ENCODE measurements at places on chromosomes 13 and 19.

DNA sequence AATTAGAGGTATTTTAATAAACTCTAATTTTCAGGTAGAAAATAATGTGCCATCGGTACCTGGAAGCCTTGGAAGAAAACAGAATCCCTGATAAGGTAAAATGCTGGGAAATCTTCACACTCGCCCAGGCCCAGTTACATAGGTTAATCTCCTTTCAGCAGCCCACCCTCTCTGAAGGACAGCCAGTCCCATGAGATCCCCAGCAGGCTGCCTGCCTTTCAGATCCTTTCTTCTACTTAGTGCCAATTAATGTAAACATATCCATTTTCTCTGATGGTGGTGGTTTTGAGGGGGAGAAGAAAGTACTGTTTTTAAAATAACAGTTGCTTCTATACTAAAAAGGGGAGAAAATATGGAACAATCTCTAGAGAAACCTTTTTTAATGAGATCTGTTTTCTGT lies 12.2 kb downstream of the SMAD9 start:
- H3K27ac ChIP-seq = no peak overlapping the region
- DNase-seq = no peak

GRCh38 chr13:113616991-113617749 lies 32.6 kb downstream of the TFDP1 start:
- no peak overlapping the region for H3K27ac ChIP-seq
- H3K4me3 ChIP-seq = no peak overlapping the region
- DNase-seq = no peak
- no peaks in the 10 kb centered on the region for H3K27me3 ChIP-seq
- no peaks in the 10 kb centered on the region for H3K4me1 ChIP-seq
- peaks cover 30% of the 10 kb centered on the region for H3K36me3 ChIP-seq

- DNase-seq = no peak
- no peak overlapping the region for H3K27ac ChIP-seq
- no peak overlapping the region for H3K4me3 ChIP-seq
- H3K4me1 ChIP-seq = no peaks in the 10 kb centered on the region
- H3K36me3 ChIP-seq = no peaks in the 10 kb centered on the region
- H3K27me3 ChIP-seq = no peaks in the 10 kb centered on the region
Observed at GRCh38 chr13:77760893-77761292, 63.4 kb downstream of the SLAIN1 start.

GRCh38 chr13:104315606-104316005 lies 1249.4 kb upstream of the SLC10A2 start:
- H3K27me3 ChIP-seq = no peaks in the 10 kb centered on the region
- no peaks in the 10 kb centered on the region for H3K4me1 ChIP-seq

- peaks cover 35% of the 10 kb centered on the region for H3K36me3 ChIP-seq
- no peaks in the 10 kb centered on the region for H3K4me1 ChIP-seq
- no peaks in the 10 kb centered on the region for H3K27me3 ChIP-seq
- H3K27ac ChIP-seq = no peak overlapping the region
Observed at GRCh38 chr19:23261496-23262020, 11.4 kb upstream of the ZNF724 start.

DNA sequence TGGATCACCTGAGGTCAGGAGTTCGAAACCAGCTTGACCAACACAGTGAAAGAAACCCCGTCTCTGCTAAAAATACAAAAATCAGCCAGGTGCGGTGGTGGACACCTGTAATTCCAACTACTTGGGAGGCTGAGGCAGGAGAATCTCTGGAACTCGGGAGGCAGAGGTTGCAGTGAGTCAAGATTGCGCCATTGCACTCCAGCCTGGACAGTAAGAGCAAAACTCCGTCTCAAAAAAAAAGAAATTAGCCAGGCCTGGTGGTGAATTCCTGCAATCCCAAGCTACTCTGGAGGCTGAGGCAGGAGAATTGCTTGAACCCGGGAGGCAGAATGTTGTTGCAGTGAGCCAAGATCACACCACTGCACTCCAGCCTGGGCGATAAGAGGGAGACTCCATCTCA lies 12.2 kb upstream of the FBXW9 start:
- H3K27ac ChIP-seq = no peak overlapping the region
- peaks cover 2% of the 10 kb centered on the region for H3K4me1 ChIP-seq
- H3K4me3 ChIP-seq = no peak overlapping the region
- H3K27me3 ChIP-seq = no peaks in the 10 kb centered on the region
- DNase-seq = no peak

GRCh38 chr19:10968527-10969135 lies 7.8 kb downstream of the SMARCA4 start:
- H3K27me3 ChIP-seq = no peaks in the 10 kb centered on the region
- no peak overlapping the region for H3K4me3 ChIP-seq
- H3K4me1 ChIP-seq = peaks cover 53% of the 10 kb centered on the region
- H3K27ac ChIP-seq = peak overlapping the region; percentile 78
- DNase-seq = peak; percentile 51
- 0 out of 2 replicates have a peak, but pooled peaks cover 4% of the 10 kb centered on the region for H3K36me3 ChIP-seq

DNA sequence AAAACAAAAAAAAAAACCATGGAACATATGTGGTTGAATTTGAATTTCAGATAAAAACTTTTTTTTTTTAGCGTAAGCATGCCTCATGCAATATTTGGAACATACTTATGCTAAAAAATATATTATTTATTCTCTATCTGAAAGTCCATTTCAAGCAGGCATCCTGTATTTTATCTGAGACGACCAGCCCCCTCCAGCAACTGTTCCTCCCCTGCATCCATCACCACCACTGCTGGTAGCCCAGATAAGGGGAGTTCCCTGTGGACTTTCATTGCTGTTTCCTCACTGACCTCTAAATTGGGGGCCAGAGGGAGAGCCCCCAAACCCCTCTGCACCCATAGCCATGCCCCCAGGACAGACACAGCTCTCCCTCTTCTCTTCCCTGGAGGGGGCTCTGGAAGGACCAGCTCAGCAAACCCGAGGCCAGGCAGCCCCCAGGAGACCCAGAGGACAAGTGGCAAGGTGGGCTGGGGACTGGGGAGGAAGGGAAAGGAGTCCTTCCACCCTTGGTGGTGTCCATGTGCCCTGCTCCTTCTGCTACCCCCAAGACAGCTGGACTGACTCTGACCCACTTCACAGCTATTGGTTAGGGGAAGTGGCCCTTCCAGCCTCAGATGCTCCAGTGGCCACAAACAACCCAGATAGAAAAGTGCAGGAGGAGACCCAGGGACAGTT lies 6.6 kb upstream of the SIGLEC12 start:
- H3K27ac ChIP-seq = no peak overlapping the region
- no peaks in the 10 kb centered on the region for H3K27me3 ChIP-seq
- no peaks in the 10 kb centered on the region for H3K36me3 ChIP-seq
- no peak overlapping the region for H3K4me3 ChIP-seq

GRCh38 chr13:65093357-65093756 lies 2136.8 kb downstream of the PCDH9 start:
- DNase-seq = no peak
- H3K4me3 ChIP-seq = no peak overlapping the region
- no peaks in the 10 kb centered on the region for H3K27me3 ChIP-seq

DNA sequence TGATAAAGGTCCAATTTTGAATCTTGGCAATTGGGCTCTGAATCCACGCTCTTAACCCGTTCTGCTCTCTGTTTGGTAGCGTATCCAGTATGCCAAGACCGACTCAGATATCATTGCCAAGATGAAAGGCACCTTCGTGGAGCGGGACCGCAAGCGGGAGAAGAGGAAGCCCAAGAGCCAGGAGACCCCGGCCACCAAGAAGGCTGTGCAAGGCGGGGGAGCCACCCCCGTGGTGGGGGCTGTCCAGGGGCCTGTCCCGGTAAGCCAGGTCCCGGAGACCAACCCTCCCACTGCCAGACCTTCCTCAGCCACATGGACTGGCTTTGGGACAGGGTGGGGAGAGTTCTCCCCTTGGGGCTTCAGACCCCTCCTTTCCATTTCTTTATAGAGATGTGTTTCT lies 8.3 kb downstream of the SNRPA start:
- H3K4me1 ChIP-seq = peaks cover 17% of the 10 kb centered on the region
- H3K36me3 ChIP-seq = peaks cover 78% of the 10 kb centered on the region
- no peak overlapping the region for H3K27ac ChIP-seq
- DNase-seq = no peak
- no peaks in the 10 kb centered on the region for H3K27me3 ChIP-seq

GRCh38 chr19:49217382-49217781 lies 59.8 kb downstream of the TRPM4 start:
- no peak overlapping the region for H3K4me3 ChIP-seq
- H3K27me3 ChIP-seq = no peaks in the 10 kb centered on the region
- H3K27ac ChIP-seq = no peak overlapping the region
- DNase-seq = no peak
- no peaks in the 10 kb centered on the region for H3K36me3 ChIP-seq
- H3K4me1 ChIP-seq = peaks cover 7% of the 10 kb centered on the region

Measured in Karpas-422 (cell line).